Esophagus squamous epithelium (tissue), 5 donors: ENCODE measurements at places on chromosomes 6 and 20.

DNA sequence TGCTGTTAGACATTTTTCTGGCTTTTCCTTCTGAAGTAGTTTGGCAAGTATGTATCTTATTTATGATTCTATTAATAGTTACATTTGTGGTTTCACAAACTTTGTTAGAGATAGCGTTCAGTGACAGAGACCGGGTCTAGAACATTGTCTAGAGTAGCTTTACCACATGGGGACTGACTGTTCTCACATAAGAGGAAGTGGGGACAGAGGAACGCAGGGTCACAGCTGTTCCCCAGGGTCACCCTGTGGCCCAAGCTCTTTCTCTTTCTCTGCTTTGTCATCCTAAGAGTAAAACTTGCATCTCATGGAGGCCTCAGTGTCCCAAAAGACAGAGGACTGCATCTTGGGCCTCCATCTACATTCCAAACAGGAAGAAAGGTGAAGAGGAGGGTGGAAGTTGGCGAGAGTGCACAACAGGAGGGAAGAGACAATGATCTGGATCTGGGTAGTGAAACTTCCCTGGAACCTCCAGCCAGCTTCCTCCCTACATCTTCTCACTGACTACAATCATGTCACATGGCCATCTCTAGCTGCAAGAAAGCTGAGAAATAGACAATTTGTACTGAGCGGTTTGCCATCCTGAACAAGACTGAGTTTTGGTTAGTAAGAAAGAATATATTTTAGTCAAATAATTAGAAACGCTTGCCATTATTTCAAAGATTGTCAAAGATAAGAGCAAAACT, 645.8 kb upstream of the ARID1B start:
- no peak for DNase-seq

- DNase-seq, result no peak
Measured at GRCh38 chr6:1873781-1874180, 264.1 kb downstream of the FOXC1 start.

GRCh38 chr6:41348934-41349333, 13.5 kb downstream of the NCR2 start:
- DNase-seq, result no peak

DNA sequence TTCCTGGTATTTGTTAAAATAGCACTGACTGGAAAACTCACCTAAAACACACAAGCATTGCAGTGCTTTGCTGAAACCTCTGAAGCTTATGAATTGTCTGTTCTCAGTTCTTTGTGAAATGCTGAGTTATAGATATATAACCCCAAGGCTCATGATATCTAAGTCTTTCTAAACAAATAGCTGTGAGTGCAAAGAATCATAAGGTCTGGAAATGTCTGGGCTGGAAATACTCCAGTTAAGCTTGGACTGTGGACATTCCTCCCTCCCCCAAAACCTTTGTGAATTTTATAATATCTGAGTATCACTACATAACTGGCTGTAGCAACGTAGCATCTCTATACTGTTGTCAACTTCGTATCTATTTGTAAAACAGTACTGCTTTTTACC, 69.1 kb downstream of the CBLN4 start:
- DNase-seq, result no peak

DNA sequence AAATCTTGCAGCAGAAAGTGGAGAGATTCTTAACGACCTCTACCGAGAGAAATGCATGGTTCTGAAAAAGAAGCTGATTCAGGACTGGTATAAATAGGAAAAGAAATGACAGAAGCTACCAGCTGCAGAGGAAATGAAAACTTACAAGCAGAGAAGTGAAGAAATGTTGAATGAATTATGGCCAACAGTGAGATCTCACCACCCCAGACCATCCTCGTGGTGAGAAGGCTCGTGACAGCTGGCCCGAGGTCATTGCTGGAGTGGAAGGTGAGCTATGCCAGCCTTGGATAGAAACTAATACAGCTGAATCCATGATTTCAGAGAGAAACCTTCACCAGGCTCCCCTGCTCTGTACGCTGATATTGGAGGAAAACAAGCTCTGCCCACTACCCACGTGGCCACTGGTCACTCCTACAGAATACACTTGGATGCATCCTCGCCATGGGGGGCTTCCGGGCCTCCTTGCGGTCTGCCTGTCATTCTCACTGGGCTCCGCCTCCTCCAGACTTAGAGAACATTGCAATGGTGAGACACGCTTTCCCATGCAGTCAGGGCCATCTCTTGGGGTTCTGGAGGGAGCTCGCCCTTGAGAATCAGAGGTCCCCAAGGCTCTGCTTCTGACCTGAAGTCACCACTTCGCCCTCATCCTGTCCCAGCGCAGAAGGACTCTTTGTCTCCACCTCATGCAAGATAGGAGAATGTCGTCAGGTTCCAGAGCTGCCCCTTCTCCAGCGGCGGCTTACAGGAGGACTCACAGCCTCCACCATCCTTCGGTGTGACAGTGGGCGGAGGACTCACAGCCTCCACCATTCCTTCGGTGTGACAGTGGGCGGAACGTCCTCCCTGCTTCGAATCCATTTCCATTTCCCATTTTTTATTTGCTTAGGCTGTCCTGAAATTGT, 10.6 kb upstream of the TUBB2B start:
- DNase-seq, result no peak

GRCh38 chr6:144036064-144036834, 28.2 kb upstream of the PLAGL1 start:
- no peak for DNase-seq

DNA sequence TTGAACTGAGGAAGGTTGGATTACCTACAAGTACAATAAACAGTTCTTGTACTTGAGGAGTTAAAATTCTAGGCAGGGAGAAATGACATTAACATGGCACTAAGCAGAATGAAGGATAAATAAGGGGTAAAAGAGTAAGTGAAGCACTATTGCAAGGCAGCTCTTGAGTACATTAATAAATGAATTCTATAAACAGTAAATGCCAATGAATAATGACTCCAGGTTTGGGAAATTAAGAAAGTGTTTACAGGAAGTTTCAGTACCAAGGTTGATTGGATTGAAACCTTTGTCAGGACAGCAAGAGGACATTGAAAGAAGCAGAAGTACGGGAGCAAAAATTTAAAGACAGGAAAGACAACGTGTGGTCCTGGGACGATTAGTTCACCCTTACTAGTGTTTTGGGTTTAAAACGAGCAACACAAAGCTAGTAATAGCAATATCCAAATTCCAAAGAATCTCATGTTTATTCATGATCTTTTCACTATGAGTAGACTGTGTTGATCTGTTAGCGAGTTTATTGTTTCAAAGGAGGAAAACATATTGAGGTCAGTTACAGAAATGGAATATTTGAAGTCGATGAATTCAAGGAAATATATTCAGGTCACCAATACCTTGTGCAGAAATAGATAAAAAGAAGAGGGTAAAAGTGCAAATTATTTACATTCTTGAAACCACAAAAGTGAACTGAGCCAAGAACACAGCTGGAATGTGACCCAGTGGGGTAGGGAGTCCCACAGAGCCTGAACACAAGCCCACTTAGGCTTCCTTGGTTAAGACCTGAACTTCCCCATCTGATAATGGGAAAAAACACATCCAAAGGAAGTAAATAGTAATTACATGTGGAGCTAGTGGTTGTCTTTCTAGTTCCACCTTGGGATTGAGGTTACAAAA, 80.8 kb downstream of the MKKS start:
- DNase-seq, result no peak

GRCh38 chr6:155259204-155259603, 4.6 kb upstream of the CLDN20 start:
- no peak for DNase-seq

DNA sequence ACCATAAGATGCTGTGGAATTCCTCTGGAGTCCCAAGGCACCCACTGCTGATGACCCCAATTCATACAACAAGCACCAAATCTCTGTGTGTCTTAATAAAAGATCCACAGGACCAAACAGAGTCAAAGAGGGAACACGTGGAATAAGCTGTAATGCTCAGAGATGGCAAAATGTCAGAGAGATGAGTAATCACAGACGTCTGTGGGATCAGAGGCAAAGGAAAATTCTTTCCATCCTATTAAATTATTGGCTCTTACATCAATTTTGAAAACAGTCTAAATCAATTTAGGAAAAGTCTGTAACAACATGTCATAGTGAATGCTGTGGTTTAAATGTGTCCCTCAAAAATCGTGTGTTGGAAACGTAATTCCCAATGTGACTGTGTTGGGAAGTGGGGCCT, 17.5 kb upstream of the SAMD3 start:
- DNase-seq, result no peak
